ENCODE measurements at places on chromosomes 1 and 21.

GRCh38 chr1:173628888-173629287, 6.2 kb upstream of the TEX50 start:
- no peak for DNase-seq

GRCh38 chr21:44397431-44398031, 44.1 kb downstream of the TRPM2 start:
- DNase-seq: no peak

- DNase-seq: no peak
Observed at GRCh38 chr1:110899458-110899843, 26.5 kb downstream of the CD53 start.

DNA sequence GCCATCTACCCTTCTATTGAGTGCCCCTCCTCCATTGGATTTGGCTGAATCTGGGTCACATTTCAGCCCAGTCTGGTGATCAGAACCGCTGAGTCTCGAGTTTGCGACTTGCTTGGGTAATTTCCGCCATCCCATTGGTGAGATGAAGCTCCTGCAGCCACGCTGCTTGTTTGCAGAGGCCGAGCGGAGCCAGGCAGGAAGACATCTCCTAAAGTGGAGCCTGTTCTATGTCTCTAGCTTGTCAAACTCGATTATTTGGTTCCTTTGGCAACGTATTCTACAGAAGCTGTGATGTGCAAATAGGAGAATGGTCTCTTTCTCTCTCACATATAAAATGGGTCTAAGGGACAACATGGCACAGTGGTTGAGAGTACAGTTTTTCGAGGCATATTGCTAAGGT, 206.8 kb upstream of the PLXNA2 start:
- no peak for DNase-seq

DNA sequence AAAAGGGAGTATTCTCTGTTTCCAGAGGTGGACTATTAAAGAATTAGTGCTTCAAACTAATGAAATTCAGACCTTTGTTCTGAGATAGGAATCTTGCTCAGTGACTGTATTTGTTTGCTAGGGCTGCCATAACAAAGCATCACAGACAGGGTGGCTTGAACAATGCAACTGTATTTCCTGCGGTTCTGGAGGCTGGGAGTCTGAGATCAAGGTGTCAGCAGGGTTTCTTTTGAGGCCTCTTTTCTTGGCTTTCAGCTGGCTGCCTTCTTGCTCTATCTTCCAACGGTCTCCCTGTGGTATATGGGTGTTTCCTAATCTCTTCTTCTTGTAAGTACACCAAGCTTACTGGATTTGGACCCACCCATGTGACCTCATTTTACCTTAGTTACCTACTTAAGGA, 264.6 kb upstream of the PROX1 start:
- no peak for DNase-seq

DNA sequence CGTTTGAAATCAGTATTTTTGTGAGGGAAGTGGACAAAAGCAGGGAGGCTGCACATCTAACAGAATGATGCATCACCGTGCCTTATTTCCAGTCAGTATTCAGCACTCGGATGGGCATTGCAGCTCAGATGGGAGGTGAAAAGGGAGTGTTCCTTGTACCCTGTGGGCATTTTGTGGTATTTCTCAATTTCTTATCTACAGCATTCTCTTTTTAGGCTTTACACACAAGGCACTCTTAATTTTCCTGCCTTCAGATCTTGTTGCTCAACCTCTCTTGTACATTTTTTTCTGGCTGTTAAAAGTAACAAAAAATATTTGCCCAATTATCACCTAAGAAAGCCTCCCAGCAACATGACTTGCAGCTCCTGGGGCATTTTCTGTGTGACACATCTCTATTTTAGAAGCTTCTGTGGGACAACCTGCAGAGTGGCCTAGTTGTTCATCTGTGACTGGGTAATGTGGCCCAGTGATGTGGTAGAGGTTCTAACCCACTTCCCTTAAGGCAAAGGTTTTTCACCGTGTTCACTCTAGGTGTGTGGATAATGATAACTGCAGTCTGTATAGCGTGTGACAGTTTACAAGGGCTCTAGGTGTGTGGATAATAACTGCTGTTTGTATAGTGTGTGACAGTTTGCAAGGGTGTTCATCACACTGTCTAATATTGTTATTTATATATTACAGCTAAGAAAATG, 257.2 kb downstream of the PTGER3 start:
- DNase-seq: no peak

GRCh38 chr21:43916691-43917514, 51.9 kb downstream of the AGPAT3 start:
- DNase-seq: no peak

DNA sequence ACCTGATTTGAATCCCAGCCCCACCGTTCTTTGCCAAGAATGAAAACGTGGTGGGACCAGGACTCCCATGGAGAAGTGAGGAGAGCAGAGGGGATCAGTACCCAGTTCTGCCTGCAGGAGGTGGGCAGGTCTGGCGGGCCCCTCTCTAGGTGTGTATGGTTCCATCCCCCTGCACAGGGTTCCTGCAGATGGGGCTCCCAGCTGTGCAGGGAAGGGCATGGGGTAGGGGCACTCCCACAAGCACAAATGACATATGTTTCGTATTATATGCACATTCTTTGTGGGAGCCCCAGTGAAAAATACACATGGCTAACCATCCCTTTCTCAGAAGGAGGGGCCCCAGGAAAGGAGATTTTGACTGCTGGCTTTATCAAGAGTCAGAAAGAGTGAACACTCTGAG, 144.6 kb downstream of the PLPP3 start:
- no peak for DNase-seq

DNA sequence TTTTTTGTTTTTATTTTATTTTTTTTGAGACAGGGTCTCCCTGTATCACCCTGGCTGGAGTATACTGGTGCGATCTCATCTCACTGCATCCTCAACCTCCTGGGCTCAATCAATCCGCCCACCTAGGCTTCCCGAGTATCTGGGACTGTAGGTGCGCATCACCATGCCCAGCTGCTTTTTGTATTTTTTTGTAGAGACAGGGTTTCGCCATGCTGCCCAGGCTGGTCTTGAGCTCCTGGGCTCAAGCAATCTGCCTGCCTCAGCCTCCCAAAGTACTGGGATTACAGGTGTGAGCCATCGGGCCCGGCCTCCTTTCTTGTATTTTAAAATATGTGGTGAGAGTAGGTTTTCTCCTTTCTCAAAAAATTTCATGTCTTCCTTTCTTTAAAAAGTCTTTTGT, 122.6 kb downstream of the XPR1 start:
- DNase-seq: no peak

DNA sequence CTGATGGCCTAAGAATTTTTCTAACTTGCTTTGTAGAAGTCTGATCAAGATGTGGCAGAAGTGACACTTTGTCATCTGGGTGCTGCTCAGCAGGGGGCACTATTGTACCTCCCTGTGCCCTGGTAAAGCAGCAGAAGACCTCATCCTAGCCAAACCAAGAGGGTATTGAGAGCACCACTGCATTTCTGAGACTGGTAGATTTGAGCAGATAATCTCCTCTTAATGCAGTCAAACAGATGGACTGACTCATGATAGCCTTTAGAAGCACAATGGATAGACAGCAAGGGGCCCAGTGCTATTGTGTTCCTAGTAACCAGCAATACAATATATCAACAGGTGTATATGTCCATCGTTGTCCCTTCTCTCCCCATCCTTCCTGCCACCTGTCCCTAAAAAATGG, 5.7 kb downstream of the TPM3 start:
- peak; percentile 56 for DNase-seq

- DNase-seq: no peak
Observed at GRCh38 chr1:216457356-216457755, 34.1 kb upstream of the USH2A start.

DNA sequence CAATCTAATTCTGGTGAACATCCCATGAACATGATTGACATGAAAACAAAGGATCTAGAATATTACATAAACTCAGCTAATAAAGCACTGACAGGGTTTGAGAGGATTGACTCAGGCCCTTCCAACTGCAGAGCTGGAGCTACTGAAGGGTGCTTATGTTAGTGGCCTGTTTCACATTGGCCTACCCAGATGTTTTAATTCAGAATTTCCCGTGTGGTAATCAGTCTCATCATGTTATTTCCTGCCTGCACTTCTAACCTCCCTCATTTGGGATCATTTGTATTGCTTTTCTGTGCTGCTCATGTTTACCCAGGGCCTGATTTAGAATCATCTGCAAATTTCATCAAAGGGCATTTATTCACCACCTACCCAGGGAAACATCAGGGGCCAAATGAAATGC, 270.3 kb downstream of the PLPP3 start:
- no peak for DNase-seq

DNA sequence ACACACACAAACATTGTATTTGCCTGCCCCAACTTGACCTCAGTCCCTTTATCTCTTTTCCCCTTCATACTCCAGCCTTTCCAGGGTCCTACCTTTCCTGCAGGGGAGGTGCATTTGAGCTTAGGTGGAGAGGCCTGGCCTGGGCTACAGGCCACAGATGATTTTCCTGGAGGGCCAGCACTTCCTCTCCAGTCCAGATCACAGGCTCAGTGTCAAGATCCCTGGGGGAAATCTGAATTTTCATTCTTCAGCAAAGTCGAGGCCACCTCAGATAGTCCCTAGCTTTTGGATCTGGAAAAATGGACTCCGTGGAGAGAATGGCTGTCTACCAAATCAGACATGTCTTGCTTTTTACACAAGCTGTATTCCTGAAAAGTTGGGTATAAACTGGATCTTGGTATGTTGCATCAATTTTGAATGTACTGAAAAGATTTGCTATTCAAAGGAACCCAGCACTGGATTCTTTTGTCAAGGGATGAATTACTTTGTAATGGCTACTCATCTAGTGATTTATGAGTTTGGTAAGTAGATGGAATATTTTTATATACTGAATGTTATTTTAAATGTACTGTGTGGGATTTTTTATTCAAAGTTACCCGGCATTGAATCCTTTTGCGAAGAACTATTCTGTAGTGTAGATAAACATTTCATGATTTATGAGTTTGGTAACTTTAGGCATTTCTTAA, 78.7 kb downstream of the DDR2 start:
- no peak for DNase-seq

DNA sequence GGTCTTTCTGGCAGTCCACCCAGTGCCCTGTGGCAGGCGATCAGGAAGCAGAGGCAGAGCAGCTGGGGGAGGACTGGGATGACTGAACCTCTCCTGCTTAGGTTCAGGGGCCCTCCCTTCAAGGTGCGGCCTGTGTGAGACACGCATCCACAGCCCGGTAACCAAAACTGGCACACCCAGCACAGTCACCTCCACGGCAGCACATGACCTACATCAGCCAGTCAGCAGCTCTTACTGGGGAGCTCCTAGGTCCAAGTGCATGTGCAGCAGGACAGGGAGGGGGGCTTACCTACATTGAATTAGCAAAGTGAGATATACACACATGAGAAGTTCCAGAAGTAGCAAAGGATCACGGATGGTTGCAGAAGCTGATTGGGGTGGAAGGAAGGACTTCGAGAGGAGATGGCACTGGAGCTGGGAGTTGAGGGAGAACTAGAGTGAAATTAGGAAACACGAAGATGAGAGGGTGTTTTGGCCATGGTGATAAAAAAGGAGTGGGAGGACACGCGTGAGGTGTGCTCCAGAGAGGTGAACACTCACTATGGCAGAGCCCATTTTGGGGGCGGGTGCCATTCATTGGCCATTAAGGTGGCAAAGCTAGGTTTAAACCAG, 51.4 kb upstream of the IRF2BP2 start:
- DNase-seq: no peak

DNA sequence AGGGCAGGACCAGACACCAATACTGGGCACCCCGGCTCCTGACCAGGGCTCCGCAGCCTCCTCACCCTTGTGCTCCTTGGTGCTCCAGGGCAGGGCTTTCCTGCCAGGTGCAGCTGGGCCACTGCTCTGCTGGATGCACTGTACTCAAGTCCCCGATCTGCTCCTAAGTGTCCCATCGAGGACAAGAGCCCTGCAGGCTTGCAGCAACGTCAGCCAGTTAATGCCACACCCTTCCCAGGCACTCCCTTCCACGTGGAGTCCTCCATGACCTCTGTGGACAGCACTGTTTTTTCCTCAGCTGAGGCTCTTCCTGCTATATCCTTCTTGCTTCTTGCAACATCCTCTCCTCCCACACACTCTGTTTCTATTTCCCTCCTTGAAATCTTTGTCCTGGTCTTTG, 94.0 kb upstream of the NGF start:
- no peak for DNase-seq

DNA sequence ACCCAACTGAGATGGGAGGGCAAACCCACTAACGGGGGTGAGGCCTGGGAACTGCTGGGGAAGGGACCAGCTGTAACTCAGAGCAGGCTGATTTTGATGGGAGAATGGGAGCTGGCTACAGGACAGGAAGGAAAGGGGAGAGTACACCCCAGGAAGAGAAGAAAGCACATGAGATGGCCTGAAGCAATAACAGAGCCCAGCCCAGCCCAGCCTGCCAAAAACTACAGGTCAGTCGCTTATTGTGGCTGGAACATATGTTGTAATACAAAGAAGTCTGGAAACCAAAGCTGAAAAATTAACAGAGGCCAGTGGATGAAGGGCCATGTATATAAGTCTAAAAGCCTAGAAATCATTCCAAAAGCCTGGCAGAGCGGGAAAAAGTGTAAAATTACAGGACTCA, 1.6 kb downstream of the ITLN2 start:
- no peak for DNase-seq

DNA sequence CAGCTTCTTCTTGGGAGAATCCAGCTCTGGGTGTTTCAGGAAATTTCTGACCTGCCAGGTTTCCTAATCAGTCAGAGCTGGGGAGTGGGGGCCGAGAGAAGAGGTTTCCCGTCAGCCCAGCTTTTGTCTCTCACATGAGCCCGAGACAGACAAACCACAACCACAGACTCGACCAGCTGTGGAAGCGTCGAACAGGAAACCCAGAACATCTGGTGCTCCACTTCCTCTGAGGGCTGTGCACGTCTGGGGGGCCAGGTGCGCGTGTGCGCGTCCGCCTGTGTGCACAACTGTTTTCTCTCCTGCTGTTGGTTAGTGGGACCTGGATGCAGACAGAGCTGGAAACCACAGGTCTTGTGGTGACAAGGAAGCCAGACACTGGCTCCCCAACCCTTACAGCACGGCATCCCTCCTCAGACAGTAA, 113.0 kb upstream of the SLC25A33 start:
- DNase-seq: no peak

DNA sequence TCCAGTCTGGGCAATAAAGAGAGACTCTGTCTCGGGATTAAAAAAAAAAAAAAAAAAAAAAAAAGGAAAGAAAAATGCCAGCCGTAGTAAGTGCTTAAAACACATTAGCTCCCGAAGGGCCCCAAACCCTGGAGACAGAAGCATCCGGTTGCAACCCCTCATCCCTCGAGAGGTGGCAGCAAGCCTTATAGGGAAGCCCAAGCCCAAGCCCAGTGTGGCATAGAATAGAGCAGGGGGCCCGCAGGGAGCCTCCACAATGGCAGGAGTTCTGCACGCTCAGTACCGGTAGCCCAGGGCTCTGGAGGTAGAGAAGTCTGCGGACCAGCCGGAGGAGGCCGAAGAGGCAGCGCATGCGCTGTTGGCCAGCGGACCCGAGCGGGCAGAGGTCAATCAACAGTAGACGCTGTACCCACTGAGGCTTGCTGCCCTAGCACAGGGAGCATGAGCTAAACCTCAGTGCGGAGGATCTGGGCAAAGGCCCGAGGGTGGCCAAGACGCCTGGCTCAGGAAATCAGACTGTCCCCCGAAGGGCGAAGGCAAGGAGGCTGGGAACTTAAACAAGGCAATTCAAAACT, 34.1 kb upstream of the C1orf198 start:
- no peak for DNase-seq

- no peak for DNase-seq
Observed at GRCh38 chr21:45432575-45433255, 27.8 kb downstream of the COL18A1 start.

GRCh38 chr1:15531682-15532081, 5.0 kb downstream of the DNAJC16 start:
- DNase-seq: no peak
